ENCODE measurements at places on chromosomes 2 and 18.
A peak's percentile ranks its signal among the peaks of the same experiment; 100 is the strongest.

- peak; percentile 11 for DNase-seq
Observed at GRCh38 chr2:33673937-33674336, 74.8 kb upstream of the FAM98A start.

GRCh38 chr18:36160959-36161371, 26.3 kb upstream of the MOCOS start:
- DNase-seq: no peak

DNA sequence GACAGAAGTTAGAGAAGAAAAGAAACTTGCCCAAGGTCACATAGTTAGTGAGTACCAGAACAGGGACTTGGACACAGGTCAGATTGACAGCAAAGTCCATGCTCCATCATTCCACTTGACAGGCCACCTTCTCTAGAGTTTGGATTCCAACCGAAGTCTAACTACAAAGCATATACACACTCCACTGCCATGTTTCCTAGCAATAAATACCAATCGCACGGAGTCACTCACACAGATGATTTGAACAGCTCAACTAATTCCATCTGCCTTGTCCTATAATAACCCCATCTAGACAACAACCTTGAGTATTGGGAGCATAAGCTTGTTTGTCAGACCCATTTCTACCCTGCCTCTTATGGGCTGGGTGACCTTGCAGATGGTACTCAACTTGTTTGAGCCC, 334.6 kb upstream of the MGAT5 start:
- no peak for DNase-seq

- DNase-seq: no peak
Observed at GRCh38 chr2:75532488-75532887, 28.3 kb downstream of the EVA1A start.

GRCh38 chr2:25265802-25266201, 75.9 kb downstream of the DNMT3A start:
- no peak for DNase-seq

DNA sequence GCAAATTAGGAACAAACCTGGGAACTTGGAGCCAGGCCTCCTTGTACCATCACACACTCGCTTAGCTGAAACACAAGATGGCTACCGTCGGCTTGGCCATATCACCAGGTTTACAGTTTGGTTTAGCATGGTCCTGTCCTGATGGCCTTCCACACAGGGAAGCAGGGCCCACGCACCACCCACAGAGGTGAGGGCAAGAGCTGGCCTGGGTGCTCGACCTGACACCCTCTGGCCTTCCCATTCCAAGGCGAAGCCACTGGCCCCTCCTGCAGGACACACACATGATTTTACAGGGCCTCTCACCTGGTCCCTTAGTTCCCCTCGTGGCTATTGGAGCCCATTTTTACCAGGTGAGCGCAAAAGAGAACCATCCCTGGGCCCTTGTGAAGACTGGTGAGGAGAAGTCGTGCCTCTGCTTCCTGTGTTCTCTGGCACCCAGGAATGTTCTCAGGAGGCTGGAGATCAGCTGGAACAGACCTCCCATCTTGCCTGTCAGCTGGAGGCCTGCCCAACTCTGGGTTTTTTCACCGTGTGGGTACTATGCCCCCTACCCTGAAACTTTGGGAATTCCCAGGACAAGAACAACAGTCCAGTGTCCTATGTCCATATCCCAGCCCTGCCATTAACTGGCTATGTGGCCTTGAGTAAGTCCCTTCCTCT, 53.0 kb upstream of the FOSL2 start:
- no peak for DNase-seq

DNA sequence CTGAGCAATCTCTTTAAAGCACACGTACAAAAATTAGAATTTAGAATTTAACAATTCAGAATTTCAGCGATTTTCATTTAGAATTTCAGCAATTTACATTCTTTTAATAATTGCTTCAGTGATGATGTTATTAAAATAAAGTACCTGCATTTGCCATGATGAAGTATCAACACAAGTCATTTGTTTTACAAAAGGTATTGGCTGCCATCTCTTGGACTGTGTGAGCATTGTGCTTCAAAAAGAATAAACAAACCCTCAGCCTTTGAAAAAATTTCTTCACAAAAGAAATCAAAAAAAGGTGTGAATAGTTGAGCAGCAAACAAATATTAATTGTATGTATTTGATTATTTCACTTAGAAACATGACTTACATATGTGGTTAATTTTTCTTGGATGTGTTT, 27.1 kb upstream of the ZC3H15 start:
- peak; percentile 46 for DNase-seq
